Fibroblast of lung (primary cell): ENCODE measurements at places on chromosomes 6 and 20.

DNA sequence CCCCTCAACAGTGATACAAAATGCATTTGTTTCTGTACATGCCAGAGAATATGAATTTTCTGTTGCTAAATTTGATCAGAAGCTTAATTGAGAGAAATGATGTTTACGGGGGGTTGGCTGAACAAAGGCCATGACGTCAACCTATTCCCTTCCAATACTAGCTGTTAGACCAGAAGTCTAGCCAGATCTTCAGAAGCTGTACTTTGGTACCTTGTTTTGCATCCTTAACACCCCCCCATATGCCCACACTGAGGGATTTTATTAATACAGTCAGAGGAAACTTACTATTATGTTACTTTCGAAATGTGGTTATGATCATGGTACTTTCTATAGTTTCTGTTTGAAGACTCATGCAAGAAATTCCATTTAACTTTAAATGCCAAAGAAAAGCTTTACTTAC, 3.1 kb downstream of the NCOA7 start:
- no peak for DNase-seq

DNA sequence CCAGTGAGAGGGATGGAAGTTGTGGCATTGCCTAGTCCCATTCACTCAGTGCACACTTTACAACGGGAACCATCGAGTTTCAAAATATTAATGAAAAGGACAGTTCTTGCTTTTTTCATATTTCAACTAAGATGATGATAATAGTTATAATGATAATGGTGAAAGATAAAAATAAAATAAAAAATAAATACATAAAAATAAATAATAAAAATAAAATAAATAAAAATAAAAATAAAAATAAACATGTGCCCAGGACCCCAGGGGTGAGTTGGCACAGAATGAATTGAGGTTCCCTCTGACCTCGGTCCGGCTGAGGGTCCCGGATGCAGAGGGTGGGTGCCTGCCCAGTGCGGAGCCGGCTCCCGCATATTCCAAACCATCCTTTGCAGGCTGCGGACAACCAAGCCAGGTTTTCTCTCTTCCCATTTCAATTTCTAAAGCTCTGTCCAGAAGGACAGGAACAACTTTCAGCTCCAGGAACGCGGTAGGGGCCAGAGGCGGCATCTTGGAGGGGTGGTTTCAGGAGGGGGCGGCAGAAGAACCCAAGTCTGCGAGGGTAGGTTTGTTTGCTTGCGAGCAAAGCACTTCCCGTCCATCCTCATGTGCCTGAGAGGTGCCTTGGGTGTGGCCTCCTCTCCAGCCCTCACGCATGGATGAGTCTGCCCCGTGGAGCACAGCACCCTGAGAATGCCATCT, 236.8 kb downstream of the DLL1 start:
- DNase-seq = no peak

GRCh38 chr20:21234806-21235483, 68.2 kb upstream of the XRN2 start:
- no peak for DNase-seq

- DNase-seq = no peak
These were observed 348.3 kb upstream of the POU3F2 start for GRCh38 chr6:98486057-98486456.

DNA sequence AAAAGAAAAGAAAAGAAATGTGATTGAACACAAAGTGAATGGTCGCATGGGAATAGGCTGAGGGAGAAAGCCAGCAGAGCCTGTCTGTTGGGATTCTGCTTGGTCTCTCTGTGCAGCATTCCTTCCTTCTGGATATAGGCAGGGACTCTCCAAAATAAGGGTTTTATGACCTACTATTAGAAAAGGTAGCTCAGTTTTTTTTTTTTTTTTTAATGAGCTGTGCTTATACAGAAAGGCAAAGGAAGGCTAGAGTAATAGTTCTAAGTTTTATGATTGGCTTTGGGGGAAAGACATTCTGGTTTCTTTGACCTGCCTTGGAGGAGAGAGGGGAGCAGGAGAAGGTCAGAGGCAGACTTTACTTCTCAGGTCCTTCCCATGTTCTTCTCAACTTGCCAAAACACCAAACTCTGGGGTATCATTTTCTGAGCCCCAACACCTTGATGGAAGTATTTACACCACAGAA, 18.8 kb upstream of the IER3 start:
- no peak for DNase-seq

DNA sequence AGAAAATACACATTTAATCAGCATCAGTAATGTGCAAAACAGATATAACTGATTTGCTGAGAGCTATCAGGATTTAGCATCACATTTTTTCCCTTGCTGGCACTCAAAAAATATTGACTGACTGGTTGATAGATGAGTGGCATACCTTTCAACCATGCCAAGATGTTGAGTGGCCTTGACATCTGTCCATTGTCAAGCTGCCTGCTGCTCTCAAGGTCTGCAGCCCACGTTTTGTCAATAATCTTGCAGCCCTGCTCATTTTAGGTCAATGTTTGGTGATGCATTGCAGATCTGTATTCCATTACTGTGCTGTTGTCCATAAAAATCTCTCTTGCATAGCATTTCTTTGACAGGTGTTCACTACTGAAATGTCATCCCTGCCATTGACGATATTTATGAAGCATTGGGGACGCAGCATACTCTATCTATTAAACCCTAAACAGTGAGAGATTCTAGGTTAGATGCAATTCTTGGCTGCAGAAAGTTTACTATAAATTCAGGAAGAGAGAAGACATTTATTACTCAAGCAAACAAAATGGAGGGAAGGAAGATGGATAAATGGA, 111.6 kb downstream of the BFSP1 start:
- DNase-seq = no peak

GRCh38 chr6:31110825-31111582, 1.4 kb downstream of the C6orf15 start:
- DNase-seq = no peak

DNA sequence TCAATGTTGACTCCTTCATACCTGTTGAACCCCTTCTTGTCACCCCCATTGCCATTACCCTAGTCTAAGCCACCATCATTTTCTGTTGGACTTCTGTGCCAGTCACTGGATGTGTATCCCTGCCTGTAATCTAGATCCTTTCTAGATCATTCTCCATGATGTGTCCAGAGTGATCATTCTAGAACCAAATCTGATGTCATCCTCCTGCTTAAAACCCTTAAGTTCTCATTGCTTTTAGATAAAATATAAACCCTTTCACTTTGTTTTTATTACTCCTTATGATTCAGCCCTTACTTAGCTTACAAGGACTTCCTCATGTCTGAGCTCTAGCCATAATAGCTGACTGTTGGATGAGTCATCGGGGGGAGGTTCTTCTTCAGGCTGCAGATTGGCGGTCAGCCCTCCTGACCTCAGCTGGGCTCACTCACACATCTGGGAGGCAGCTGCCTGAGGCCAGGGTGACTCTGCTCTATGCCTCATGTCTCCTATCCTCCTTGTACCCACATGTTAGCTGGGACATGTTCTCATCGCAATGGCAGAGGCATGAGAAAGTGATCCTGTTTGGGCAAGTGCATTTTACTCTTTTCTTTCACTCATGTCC, 287.6 kb downstream of the ESR1 start:
- DNase-seq = peak; percentile 100

DNA sequence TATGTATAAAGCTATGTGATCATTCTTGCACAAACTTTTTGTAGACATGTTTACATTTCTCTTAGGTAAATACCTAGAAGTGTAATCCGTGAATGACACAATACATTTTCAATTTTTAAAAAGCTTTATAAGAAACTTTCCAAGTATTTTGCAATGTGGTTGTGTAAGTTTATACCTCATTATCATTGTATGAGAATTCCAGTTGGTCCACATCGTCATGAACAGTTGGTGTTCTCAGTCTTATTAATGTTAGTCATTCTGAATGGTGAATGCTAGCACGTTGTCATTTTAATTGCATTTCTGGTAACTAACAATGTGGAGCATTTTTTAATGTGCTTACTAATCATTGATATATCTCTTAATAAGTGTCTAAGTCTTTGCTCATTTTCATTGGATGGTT, 116.5 kb upstream of the F13A1 start:
- DNase-seq = no peak

DNA sequence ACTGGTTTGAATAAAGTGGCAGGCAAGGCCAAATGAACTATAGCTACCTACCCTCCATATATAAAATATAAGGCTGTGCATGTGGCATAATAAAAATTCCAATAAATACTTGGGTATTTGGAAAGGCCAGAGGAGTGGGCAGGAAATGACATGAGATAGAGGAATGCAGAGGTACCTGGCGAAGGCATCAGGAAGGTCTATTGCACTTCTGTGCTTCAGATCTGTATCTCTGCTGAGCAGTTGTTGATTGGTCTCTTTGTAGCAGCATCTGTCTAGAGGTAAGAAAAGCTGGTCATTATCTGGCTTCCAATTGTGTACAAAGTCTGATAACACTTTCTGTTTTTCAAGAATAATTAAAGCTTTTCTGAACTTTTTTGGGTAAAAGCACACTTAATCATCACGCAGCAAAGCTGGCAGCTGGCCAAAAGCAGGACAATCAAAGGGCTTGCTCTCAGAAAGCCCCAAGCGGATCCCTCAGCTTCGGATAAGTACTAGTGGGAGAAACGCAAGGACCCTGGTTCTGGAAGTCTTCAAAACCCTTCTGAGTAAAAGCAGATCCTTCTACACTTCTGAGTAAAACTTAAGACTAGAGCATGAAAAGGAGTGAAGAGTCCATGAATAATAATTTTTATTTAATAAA, 120.1 kb upstream of the TCF21 start:
- no peak for DNase-seq

GRCh38 chr6:42423244-42423643, 28.5 kb downstream of the TRERF1 start:
- no peak for DNase-seq

- DNase-seq = no peak
These were observed 5.9 kb downstream of the RNASET2 start for GRCh38 chr6:166950443-166950821.

DNA sequence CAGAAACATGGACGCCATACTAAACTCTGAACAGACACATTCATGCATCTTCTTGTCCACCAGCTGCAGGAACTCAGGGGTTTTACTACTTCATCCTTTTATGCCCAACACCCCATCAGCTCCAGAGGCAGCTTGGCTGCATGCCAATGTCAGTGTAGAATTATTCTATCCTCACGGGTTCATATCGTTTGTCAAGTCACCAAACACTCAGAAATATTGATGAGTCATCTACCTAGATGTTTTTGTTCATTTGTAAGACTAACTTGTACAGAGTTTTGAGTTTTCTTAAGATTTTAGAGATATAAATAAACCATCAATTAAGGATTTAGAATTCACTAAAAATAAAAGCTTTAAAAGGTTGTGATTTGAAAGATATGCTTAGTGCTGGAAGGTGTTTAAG, 590.7 kb upstream of the FLRT3 start:
- peak; percentile 6 for DNase-seq

DNA sequence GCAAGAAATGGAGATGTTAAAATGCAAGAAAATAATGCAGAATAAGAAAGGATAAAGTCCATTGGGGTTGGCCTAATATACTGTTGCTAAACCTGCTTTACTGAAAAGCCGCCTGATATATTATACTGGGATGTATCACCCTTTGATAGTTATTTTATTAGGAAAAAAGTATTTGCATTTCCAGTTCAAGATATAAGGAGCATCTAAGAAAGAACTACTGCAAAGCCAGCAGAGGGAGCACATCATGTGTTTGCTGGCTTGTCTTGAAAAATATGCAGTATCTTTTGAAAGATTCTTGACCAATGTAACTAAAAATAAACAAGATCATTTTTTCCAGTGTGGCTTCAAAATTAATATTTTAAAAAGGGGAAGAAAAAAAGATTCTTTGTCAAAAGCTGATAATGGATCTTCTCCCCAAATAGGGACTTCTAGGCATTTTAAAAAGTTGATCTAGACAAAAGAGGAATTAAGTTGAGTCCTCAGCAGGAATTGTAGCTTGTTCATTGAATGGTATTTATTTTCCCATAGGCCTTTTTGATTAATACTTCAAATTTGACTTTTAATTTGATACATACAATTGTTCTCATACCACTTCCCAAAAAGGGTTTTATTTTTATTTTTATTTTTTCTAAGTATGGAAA, 214.9 kb downstream of the ZFAND3 start:
- peak; percentile 83 for DNase-seq

- DNase-seq = no peak
These were observed 35.9 kb downstream of the MAPK14 start for GRCh38 chr6:36063318-36064060.

DNA sequence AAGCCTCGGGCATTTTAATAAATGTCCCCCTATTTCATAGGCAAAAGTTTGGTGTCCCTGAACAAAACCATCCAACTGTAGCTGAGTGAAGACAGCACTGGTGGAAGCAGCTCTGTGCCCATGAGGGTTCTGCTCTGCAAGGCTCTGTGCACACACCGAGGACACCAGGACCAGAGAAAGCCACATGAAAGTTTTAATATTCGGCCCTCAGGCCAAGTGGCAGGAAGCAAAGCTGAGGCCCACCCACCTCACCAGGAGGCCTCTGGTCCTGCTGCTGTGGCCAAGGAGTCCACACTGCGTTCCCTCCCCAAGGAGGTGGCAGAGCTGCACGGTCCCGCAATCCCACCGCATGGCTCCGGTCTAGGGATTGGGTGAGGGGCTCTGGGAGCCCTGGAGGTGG, 62.6 kb upstream of the RPS6KA2 start:
- no peak for DNase-seq

GRCh38 chr20:51386586-51386985, 155.9 kb downstream of the NFATC2 start:
- no peak for DNase-seq

- peak; percentile 24 for DNase-seq
These were observed 17.7 kb downstream of the SNPH start for GRCh38 chr20:1283522-1284510.

DNA sequence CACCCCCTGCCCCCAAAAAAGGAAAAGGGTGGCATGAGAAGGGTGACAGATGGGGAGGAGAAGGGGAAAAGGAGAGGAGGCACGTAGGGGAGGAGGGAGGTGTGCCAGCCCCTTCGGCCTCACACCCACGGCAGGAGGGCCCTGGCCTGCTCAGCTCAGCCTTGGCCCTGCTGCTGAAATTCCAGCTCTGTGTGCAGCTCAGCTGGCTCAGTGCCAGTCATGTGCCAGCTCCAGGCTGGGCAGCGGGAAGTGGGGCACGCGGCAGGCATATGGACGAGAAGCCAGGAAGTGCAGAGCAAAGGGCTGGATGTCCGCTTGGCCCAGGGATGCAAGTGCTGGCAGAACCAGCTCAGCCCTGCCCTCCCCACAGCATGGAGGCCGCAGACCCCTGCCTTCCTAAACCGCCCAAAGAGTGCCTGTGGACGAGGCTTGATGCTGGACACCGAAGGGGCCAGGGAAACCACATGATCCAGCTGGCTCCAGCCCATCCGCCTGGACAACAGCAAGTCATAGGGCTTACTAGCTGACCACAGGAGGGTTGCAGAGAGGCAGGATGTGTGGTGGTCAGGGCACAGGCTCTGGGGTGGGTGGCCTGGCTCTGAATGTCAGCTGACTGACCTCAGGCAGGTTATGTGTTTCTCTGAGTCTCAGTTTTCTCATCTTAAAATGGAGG, 60.2 kb downstream of the NOL4L start:
- DNase-seq = no peak

- no peak for DNase-seq
These were observed 260.6 kb downstream of the GMPR start for GRCh38 chr6:16498957-16499356.

DNA sequence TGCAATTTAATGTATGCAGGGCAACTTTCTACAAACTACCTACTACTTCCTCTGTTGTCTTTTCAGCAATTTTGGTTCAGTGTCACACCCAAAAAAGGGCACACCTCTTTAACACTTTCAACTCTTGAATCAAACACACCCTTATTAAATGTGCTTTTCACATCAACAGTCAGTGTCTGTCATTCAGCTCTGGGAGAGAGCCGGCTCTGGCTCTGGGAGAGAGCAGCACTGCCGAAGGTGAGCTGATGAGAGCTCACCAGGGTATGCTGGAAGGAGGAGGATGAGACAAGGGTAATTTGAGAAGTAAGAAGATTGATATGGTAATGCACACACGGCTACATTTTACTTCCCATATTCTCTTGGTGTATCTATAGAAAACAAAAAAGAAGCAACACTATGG, 134.3 kb downstream of the RTN4IP1 start:
- DNase-seq = no peak
